Glutamatergic neuron (in vitro differentiated cells): ENCODE measurements at places on chromosomes 1 and 21.

- no peak for DNase-seq
Observed at GRCh38 chr1:232547938-232548484, 81.9 kb downstream of the SIPA1L2 start.

- DNase-seq: no peak
Observed at GRCh38 chr21:45039317-45040156, 34.8 kb upstream of the ADARB1 start.

- DNase-seq: no peak
Observed at GRCh38 chr1:234120327-234120944, 216.0 kb downstream of the SLC35F3 start.

- DNase-seq: no peak
Observed at GRCh38 chr21:34696121-34696520, 27.3 kb downstream of the CLIC6 start.

DNA sequence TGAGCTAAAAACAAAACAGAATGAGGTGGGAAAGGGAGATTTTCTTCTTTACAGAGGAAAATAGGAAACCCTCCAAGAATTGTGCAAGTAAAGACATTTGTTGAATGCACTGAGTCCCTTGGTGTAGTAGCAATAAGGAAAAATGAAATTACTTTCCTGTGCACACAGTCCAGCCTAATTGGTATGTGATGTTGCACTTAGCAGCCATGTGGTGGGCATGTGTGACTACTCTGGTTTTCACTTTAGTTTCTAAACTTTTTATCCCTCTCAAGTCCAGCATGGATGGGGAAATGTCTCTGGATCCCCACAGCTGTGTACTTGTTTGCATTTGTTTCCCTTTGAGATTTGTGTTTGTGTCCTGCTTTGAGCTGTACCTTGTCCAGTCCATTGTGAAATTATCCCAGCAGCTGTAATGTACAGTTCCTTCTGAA lies 7.1 kb upstream of the AGO3 start:
- no peak for DNase-seq
